Endodermal cell (in vitro differentiated cells): ENCODE measurements at places on chromosomes 7 and 10.

GRCh38 chr10:125543796-125544195 lies 139.2 kb downstream of the TEX36 start:
- H3K27me3 ChIP-seq, result no peaks in the 10 kb centered on the region
- H3K4me3 ChIP-seq, result no peak overlapping the region
- no peak for DNase-seq
- H3K27ac ChIP-seq, result no peak overlapping the region
- no peaks in the 10 kb centered on the region for H3K4me1 ChIP-seq
- H3K36me3 ChIP-seq, result no peaks in the 10 kb centered on the region

DNA sequence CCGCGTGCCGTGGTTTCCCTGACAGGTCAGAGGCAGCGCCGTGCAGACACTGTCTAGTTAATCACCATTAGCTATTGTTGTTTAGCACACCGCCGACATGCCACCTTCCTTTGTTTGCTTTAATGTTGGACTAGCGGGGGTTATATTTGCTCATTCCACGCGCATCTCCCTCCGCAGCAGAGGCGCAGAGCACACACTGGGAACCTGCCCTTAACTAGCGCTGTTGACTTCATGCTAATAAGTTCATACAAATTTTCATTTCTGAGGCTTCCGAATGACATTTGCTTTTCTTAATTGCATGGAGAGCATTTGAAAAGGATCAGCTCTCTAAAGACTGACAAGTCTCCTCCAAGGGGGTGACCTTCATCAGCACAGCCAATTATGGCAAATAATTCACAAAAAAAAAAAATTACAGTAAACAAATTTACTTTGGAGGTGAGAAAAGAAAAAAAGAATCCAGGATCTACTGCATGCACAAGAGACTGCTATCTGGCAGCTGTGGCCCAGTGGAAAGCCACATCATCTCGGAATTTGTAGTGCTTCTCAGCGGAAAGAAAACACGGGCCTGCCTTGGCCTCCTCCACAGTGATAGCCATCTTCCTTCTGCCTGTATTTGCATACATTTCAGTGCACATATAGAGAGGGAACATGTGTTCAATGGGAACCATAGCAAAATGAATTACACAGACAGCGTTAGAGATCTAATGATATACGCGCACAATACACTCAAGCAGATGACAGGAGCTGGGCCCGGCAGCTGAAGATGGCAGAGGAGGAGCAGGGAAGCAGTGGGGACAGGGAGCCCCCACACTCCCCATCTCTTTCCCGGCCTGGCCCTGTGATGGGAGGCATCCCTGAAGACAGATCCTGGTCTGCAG lies 94.2 kb downstream of the EBF3 start:
- H3K27me3 ChIP-seq, result no peaks in the 10 kb centered on the region
- H3K36me3 ChIP-seq, result no peaks in the 10 kb centered on the region
- H3K4me3 ChIP-seq, result no peak overlapping the region

GRCh38 chr10:27258492-27258837 lies 17.9 kb upstream of the ACBD5 start:
- no peaks in the 10 kb centered on the region for H3K36me3 ChIP-seq
- no peak overlapping the region for H3K27ac ChIP-seq
- H3K4me1 ChIP-seq, result no peaks in the 10 kb centered on the region
- DNase-seq, result no peak

DNA sequence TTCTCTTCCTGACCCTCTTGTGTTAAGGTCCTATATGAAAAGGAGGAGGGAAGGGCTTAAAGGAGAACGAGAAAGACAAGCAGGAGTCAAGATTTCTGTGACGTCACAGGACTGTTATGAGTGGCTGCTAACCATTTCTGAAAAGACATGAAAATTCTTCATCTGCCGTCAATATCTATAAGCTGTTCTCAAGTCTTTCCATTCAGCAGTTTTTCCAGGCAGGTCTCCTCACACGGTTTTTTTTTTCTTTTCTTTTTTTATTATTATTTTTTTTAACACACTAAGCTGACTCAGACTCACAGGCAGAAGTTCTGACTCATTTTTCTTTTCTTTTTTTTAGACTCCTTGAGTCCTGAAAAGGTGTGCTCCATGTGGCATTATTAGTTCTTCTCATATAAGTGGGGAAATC lies 72.0 kb downstream of the DGKI start:
- H3K27me3 ChIP-seq, result no peaks in the 10 kb centered on the region
- H3K27ac ChIP-seq, result no peak overlapping the region
- H3K4me3 ChIP-seq, result no peak overlapping the region
- H3K36me3 ChIP-seq, result no peaks in the 10 kb centered on the region

GRCh38 chr7:27677912-27678612 lies 15.4 kb upstream of the HIBADH start:
- H3K27ac ChIP-seq, result no peak overlapping the region
- DNase-seq, result no peak
- H3K4me1 ChIP-seq, result no peaks in the 10 kb centered on the region
- H3K4me3 ChIP-seq, result no peak overlapping the region
- no peaks in the 10 kb centered on the region for H3K36me3 ChIP-seq

GRCh38 chr10:132403511-132404168 lies 6.6 kb downstream of the PWWP2B start:
- H3K27ac ChIP-seq, result no peak overlapping the region
- no peaks in the 10 kb centered on the region for H3K4me1 ChIP-seq
- H3K27me3 ChIP-seq, result no peaks in the 10 kb centered on the region
- H3K36me3 ChIP-seq, result no peaks in the 10 kb centered on the region
- no peak overlapping the region for H3K4me3 ChIP-seq

- no peaks in the 10 kb centered on the region for H3K36me3 ChIP-seq
- peak; percentile 31 for DNase-seq
- no peak overlapping the region for H3K4me3 ChIP-seq
Observed at GRCh38 chr7:142808461-142808801, 37.7 kb downstream of the PRSS2 start.

DNA sequence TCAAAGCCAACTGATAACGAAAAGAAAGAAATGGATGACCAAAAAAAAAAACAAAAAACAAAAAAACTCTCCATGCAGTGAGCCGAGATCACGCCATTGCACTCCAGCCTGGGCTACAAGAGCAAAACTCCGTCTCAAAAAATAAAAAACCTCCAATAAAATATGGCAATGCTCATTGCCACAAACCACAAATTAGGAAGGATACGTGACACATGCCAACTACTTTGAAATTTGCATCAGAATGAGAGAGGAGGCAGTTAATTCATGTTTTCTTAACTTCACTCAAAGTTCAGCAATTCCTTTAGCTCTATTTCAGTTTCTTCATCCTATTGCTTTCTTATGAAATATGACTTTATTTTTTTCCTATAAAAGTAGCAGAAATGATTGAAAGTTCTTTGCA lies 398.1 kb upstream of the C7orf33 start:
- no peak overlapping the region for H3K27ac ChIP-seq
- H3K4me1 ChIP-seq, result no peaks in the 10 kb centered on the region
- no peak for DNase-seq
- no peaks in the 10 kb centered on the region for H3K27me3 ChIP-seq
- no peak overlapping the region for H3K4me3 ChIP-seq

DNA sequence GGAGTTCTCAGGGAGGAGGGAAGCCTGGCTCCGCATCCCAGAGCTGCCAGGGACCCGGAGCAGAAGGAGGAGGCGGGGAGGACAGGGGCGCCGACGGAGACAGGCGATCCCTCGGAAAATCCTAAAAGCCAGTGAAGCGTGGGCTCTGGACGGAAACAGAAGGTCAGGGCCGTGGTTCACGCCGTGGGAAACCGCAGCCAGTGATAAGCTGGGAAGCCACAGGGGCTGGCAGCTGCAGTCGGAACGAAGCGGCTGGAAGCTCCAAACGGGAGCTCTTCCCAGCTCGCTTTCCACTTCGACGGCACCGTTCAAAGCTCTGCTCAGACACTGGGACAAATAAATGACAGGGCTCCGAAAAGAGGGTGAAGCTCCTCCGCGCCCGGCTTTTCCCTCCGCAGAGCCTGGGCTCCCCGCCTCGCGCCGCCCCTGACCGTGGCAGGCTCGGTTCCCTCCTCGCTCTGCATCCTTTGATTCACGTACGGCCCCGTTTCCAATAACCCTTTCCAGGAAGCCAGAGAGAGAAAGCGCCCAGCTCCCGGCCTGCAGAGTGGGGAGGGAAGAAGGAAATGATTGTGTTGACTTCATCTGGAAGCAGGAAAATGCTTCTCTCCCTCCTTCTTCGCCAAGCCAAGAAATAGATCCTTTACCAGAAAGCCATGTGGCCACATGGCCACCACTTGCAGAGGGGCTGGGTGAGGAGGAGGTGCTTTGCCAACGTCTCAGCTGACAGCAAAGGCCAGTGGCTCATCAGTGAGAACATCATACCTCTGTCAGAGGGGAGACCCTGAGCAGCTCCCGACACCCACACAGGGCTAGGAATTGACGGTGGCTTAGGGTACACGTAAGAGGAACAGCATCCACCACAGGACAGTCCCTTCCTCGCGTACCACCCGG lies 57.4 kb downstream of the ADRB1 start:
- no peaks in the 10 kb centered on the region for H3K36me3 ChIP-seq
- peak; percentile 70 for DNase-seq
- peak overlapping the region; percentile 51 for H3K4me3 ChIP-seq
- peaks cover 21% of the 10 kb centered on the region for H3K27me3 ChIP-seq
- H3K4me1 ChIP-seq, result no peaks in the 10 kb centered on the region

DNA sequence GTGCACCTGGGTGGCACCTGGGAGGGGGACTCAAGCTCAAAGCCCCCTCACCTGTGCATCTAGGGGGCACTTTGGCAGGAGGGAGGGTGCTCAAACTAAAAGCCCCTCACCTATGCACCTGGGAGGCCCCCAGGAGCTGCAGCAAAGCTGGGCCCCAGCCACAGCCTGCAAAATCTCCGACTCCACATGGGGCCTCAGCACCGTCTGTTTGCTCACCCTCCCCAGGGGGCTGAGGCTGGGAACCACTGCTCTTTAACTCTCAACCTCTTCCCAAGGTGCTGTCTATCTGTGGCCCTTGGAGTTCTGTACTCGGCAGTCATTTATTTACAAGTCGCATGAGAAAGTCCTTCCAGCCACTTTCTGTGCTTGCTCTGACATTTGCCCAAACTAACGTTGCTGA lies 458.4 kb downstream of the DNAJB6 start:
- no peaks in the 10 kb centered on the region for H3K27me3 ChIP-seq
- H3K36me3 ChIP-seq, result no peaks in the 10 kb centered on the region
- H3K27ac ChIP-seq, result no peak overlapping the region
- no peaks in the 10 kb centered on the region for H3K4me1 ChIP-seq

DNA sequence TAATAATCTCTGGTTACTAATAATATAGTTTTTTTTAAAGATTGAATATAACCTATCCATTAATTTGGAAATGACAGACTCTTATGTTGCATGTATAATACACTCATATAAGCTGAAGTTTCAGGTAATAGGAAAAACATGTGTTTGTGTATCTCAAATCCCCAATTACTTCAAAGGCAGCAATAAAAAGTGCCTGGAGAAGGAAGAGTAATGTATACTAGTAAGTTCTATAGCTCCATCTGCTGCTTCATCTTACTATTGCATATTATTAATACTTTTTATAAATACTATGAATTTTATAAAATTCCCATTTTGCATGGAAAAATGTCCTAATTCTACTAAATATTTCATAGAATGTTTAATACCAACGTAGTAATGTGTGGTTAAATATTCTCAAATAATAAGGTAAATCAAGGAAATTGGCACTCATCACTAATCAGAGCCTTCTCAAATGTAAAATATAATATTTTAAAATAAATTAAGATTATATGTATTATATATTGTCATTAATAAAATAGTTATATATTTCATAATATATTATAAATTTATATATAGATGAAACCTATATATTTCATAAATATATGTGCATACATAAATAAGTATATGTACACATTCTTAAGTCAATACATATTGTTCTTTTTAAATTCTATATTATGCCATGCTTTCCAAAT lies 311.9 kb downstream of the HGF start:
- no peak overlapping the region for H3K4me3 ChIP-seq
- no peaks in the 10 kb centered on the region for H3K36me3 ChIP-seq
- no peak overlapping the region for H3K27ac ChIP-seq

- no peaks in the 10 kb centered on the region for H3K27me3 ChIP-seq
- peak; percentile 87 for DNase-seq
- H3K4me1 ChIP-seq, result peaks cover 4% of the 10 kb centered on the region
- H3K27ac ChIP-seq, result peak overlapping the region; percentile 73
- H3K36me3 ChIP-seq, result no peaks in the 10 kb centered on the region
- no peak overlapping the region for H3K4me3 ChIP-seq
Observed at GRCh38 chr10:132447446-132448247, 50.6 kb downstream of the PWWP2B start.

GRCh38 chr10:61346796-61347413 lies 106.3 kb downstream of the TMEM26 start:
- no peaks in the 10 kb centered on the region for H3K4me1 ChIP-seq
- H3K4me3 ChIP-seq, result no peak overlapping the region
- peak overlapping the region; percentile 47 for H3K27ac ChIP-seq
- no peaks in the 10 kb centered on the region for H3K27me3 ChIP-seq

DNA sequence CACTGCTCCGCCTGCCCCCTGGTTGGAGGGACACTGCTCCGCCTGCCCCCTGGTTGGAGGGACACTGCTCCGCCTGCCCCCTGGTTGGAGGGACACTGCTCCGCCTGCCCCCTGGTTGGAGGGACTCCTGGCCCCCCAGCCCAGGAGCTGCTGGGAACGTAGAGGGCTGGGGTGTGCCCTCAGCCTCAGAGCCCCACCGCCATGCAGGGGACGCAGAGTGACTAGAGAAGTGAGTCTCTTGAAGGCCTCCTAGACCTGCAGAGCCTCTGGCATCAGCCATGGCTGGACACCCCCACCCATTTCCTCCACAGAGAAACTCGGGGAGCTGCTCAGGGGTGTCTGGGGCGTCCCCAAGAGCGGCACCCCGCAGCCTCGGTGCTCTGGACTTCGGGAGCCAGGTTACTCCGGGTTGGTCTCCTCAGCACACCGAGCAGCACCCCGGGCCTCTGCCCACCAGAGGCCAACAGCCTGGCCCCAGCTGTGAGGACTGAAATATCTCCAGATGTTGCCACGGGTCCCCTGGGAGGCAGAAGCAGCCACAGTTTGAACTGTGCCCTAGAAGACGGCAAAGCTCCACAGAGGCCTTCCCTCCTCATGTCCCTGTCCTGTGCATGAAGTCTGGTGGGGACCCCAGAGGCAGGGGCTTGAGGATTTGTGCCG lies 191.9 kb downstream of the ELFN1 start:
- H3K36me3 ChIP-seq, result no peaks in the 10 kb centered on the region
- H3K27me3 ChIP-seq, result no peaks in the 10 kb centered on the region
- no peak for DNase-seq

DNA sequence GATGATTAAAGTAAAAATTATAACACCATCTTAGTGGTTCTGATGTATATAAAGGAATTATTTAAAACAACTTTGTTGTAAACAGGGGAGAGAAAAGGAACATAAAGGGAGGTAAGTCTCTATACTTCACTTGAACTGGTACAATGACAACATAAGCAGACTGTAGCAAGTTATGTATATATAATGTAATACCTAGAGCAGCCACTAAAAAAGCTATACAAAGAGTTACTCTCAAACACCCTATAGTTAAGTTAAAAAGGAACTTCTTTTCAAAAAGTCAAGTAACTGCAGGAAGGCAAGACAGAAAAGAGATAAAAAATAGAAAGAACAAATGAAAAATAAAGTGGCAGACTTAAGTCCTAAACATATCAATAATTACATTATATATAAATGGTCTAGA lies 82.3 kb downstream of the ZNF503 start:
- DNase-seq, result no peak
- H3K4me3 ChIP-seq, result no peak overlapping the region
- H3K27ac ChIP-seq, result no peak overlapping the region
- H3K36me3 ChIP-seq, result no peaks in the 10 kb centered on the region
